ENCODE measurements at places on chromosomes 5 and 9. TPM values are rescaled to one million over a fixed set of nuclear protein-coding genes. Genes with fewer than 3 reads are reported as not detected.

DNA sequence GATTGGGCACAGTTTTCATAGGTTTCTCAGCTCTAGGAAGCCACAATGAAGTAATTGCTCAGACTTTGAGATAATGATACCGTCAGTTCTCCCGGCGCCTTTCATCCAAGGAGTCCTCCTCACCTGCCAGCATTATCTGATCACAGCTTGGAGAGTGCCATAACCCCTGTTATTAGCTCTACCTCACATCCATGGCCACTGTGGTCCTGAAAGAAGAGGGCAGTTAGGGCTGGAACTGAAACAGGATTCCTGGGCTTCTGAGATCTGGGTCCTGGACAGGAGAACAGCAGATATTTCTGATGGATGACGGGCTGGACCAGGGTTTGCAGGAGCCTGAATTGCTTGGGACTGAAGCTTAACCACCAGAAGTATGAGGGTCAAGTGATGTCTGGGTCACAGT, 13.5 kb downstream of the RGS3 start:
- no peaks in the 10 kb centered on the region for H3K36me3 ChIP-seq
- H3K4me3 ChIP-seq: no peak overlapping the region
- H3K4me1 ChIP-seq: no peaks in the 10 kb centered on the region
- no peaks in the 10 kb centered on the region for H3K27me3 ChIP-seq

GRCh38 chr9:128828719-128829452, 708 bp downstream of the SPOUT1 start:
- H3K4me1 ChIP-seq: no peaks in the 10 kb centered on the region
- H3K36me3 ChIP-seq: peaks cover 10% of the 10 kb centered on the region
- DNase-seq: no peak

- H3K4me3 ChIP-seq: no peak overlapping the region
- H3K4me1 ChIP-seq: peaks cover 8% of the 10 kb centered on the region
- no peak for DNase-seq
Observed at GRCh38 chr9:87867391-87867790, 15.3 kb upstream of the SPATA31E1 start.

DNA sequence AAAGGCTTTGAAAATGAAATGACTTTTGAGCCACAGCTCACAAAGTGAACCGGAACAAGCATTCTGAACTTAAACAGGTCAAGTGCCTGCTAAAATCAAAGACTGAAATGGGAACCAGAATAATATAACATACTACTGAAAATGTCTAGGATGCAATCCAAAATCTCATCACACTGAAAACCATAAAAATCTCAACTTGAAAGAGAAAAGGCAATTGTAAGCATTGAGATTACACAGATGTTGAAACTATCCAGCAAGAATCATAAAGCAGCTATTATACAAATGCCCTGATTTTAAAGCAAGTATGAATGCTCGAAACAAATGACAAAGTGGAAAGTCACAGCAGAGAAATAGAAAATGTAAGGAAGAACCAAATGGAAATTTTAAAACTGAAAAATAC, 211.5 kb upstream of the GAS1 start:
- DNase-seq: no peak
- H3K27ac ChIP-seq: no peak overlapping the region

RORB gene
- 2.1 TPM for total RNA-seq

GABRG2 gene
- total RNA-seq: under 0.01 TPM
